ENCODE measurements at places on chromosomes 11 and 22.

DNA sequence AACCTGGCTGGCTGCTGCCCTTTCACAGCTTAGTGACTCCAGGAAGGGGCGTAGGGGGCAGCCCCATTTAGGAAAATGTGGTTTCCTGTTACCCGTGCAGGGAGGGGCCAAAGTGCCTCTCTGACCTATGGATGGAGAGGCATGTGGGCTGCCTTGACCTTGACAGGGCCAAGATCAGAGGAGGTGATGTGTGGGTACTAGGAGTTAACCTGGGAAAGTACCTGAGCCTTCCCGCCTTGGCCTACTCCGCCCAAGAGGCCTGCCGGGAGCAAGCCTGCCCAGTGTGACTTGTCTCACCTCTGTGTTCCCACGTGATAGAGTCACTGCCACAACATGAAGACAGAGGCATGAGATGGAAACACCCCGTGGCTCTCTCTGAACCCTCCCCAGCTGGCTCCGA lies 33.4 kb downstream of the GRAMD4 start:
- DNase-seq, result no peak

DNA sequence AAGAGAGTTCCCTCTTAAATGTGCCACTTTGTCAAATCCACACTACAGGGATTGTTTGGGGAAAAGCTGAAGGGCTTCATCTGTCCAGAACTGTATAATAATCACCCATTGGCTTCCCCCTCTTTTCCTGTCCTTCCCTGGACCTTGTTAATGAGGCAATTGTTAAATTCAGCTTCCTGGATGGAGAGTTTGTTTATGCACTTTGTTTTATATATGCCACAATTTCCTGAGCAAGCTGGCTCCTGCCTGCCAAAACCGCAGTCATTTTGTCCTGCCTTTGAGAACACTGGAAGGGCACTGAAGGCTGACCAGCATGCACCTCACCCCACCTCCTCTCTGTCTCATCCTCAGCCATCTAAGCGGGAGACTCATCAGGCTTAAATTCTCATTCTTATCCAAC lies 86.2 kb downstream of the MSANTD4 start:
- DNase-seq, result no peak

DNA sequence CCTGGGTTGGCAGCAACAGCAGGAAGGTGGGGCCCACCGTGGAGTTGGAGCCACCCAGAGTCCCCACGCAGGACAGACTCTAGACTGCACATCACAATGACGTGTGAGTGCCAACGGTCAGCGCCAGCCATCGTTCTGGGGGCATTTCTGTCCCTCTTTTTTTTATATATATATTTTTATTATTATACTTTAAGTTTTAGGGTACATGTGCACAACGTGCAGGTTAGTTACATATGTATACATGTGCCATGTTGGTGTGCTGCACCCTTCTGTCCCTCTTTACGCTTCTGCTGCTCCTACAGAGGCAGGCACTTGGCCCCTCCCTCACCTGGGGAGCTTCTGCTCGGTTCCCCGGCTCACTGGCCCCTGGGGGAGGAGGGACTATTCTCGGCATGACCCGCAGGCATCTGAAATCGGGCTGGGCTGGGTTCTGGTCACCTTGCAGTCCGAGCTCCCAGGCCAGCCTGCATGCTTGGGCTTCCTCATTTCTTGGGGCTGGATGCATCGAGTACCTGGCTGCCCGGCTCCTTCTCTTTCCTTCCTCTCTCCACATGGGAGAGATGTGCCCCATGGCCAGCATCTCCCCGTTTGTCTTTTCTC lies 787.4 kb downstream of the TBC1D22A start:
- no peak for DNase-seq

DNA sequence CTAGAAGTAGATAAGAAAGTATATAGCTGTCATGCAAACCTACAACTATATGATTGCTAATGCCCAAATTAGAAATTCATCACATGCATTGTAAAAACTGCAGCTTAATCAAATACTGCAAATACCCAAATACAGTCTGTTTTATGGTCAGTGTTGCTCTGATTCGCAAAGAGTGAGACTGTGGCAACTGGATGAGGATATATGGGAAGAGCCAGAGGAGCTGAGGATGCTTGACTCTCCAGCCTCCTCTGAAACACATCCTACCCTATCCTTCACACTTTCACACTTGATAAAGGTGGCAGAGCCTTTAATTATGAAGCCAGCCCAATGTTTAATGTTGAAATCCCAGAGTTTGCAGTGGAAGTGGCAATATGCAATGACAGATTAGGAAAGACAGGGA lies 21.9 kb upstream of the OR2AT4 start:
- no peak for DNase-seq

DNA sequence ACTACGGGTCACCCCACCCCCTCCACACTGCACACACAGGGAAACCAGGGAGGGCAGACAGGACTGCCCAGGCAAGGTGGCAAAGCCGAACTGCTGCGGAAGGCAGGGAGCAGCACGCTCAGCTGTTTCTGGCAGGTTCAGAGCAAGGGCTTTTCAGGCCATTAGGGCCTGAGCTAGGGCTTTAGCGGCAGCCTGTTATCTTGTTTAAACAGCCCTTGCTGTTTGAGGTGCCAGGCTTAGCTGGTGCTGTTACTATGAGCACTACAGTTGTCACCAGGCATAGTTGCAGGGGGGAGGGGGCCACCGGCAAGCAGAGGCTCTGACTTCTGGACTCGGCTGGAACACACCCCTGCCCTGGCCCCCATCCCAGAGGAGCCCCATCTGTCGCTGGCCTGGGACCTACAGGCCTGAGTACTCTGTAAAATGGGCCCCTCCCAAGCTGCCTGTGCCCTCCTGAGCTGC lies 34.9 kb downstream of the RSPH14 start:
- no peak for DNase-seq

- DNase-seq, result no peak
These were observed 84.8 kb downstream of the TP53I11 start for GRCh38 chr11:44865866-44866272.

DNA sequence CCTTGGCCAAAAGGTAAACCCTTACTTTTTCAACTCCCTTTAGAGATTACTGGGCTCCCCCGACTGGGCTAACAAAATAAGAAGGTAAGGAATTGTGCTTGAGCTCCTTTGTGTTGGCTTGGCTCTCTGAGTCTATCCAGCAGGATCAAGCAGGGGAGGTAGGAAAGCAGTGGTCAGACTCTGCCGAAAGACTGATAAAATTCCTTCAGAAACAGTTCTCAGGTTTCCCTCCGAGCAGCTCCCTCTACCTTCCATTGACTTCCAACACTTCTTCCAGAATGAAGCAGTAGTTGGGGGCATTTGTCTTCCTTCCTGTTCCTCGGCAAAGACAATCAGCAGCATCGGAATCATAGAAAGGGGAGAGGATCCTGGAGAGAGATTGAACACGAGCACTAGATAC lies 16.1 kb upstream of the CARD18 start:
- no peak for DNase-seq

- no peak for DNase-seq
These were observed 74.0 kb upstream of the SEPTIN5 start for GRCh38 chr22:19640306-19640705.

- DNase-seq, result no peak
These were observed 700 bp upstream of the STX3 start for GRCh38 chr11:59754494-59754858.

- no peak for DNase-seq
These were observed 28.4 kb upstream of the CACNG2 start for GRCh38 chr22:36731916-36732315.

DNA sequence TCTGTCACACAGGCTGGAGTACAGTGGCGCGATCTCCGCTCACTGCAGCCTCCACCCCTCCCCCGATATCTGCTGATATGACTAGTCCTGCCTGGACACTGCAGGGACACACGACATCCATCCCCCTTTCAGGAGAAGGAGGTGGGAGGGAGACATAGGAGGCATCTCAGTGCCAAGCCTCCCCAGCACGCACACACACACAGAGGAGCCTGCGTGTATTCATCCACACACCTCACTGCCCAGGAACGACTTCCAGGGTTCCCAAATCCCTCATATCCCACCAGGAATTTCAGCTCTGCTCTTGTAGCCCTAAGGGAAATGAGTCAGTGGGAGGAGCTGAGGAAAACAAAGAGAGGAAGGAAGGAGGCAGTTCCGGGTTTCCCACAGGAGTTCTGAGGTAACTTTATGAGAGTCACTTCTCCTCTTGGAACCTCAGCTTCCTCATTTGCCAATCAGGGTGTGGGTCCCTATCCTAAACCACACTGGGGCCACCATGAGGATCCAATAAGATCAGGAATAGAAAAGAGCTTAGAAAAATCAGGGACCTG lies 37.2 kb upstream of the ACER3 start:
- no peak for DNase-seq

DNA sequence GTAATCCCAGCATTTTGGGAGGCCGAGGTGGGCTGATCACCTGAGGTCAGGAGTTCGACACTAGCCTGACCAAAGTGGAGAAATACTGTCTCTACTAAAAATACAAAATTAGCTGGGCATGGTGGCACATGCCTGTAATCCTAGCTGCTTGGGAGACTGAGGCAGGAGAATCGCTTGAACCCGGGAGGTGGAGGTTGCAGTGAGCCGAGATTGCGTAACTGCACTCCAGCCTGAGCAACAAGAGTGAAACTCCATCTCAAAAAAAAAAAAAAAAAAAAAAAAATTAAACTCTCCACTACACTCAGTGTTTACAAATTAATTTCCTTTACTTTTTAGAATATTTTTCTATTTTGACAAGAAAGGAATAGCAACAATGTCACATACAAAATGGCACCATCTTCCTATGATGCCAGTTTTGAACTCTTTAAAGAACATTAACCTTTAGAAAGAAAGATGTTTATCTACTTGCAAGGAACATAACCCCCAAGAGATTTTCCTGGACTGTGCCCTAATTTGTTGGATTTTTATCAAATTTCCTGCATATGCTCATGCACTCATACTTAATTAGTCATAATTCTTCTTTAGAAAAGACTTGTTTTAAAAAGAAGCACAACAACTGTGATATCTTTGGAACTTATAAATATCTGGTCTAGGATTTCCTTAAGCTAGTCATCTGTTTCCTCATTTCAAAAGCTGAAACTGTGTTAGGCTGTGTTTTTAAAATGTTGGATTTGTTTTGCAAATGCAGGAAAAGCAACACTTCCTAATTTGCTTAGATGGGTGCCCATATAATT lies 22.6 kb upstream of the HIPK3 start:
- DNase-seq, result no peak

DNA sequence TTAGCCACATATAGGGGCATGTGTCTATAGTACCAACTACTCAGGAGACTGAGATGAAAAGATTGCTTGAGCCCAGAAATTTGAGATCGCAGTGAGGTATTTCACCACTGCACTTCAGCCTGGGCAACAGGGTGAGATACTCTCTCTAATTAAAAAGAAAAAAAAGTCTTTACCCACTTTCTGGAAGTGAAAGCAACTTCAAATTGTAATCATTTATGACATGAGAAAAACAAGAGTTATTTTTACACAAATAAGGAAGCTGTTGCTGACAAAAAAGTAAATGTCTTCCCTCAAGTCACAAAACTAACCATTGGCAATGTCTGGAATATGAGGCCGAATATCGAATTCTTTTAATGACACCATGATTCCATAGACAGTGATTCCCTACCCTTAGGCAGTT lies 71.4 kb downstream of the GLYATL1 start:
- no peak for DNase-seq

DNA sequence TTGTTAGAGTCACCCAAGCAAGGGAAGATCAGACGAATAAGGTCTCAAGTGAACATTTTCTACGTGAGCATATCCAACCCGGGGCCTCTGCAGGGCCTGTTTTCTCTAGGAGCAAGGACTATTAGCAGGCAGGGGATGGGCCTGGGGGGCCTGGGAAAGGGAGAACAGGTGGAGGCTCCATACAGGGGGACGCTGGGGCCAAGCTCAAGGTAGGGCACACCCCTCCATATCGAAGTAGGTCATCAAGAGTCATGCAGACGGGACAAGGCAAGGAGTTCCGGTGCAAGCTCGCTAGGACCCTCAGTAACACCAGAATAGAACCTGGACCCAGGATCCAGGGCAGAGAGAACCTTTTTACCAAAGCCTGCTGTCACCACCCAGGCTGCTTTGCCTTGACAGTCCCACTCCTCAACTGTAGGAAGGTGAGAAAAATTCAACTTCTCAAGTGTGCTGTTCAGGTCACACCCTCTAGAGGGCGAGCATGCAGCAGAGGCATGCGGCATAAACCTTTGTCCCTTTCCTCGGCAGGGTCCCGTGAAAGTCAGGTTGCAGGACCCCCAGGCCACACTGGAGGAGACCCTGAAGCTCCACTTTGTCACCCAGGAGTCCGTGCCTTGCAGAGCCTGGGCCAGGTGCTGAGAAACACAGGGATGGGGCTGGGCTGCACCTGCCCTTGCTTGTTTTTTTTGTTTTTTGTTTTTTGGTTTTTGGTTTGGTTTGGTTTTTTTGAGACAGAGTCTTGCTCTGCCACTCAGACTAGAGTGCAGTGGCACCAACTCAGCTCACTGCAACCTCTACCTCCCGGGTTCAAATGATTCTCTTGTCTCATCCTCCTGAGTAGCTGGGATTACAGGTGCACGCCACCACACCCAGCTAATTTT lies 8.6 kb upstream of the APOBEC3B start:
- no peak for DNase-seq

GRCh38 chr11:15589070-15589626 lies 474.4 kb downstream of the INSC start:
- no peak for DNase-seq

- DNase-seq, result no peak
These were observed 13.3 kb downstream of the APOL3 start for GRCh38 chr22:36147196-36147791.

DNA sequence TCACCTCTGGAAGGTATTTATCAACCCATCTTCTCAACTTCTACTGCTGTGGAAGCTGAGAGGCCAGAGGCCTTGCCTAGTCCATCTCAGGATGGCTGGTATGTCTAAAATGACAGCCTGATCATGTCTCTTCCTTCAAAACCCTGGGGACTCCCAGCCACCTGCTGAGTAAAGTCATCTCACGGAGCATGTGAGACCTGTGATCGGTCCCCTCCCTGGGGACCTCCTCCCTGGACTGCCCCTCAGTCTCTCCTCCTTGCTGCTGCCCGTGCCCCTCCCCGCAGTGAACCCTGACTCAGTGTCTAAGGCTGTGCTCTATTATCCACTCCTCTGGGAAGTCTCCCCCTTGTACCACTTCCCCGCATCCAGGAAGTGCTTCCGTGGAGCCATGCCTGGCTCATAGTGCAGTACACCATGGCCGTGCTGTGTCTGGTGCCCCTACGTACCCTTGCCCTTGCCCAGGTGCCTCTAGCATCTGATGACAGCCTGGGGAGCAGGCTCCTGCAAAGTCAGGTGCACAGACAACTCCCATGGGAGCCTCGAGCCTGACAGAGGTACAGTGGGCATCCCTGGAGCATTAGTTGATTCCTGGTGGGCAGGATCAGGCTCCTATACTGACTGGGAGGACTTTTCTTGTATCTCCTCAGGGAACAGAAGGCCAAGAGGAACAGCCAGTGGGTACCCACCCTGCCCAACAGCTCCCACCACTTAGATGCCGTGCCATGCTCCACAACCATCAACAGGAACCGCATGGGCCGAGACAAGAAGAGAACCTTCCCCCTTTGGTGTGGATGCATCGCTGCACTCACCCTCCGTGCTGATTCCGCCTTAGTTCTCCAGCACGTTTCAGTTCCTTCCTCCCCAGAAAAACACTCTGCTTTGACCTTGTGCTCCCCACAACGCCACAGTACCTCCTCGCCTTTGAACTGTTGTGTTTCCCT lies 13.8 kb downstream of the SMARCB1 start:
- DNase-seq, result no peak

GRCh38 chr11:119316729-119317591 lies at the start of gene MCAM:
Gene MCAM (minus strand): TSS chr11:119317130. CDS start chr11:119317101, 29 bp downstream.
- DNase-seq, result no peak

All from NCI-H1417 treated with DMSO at 0.1 percent for 48 hours (cell line).